GM04504 (cell line): ENCODE measurements at places on chromosomes 2 and 18.

DNA sequence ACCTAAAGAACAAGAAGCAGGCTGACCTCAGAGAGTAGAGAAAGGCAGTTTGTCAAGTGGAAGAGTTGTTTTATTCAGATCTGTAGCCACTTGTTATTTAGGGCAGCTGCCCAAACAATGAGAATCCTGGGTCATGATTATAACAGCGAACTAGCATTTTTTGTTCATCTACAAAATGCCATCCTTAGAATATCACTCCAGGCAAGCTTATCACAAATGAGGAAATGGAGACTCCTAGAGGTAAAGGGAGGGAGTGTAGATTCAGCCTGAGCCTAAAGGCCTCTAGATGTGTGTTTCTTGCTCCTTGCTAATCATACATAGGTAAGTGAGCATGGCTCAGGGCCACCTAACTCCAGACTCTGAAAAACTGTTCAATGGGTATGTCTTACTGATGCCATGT is 126.1 kb downstream of the HNMT start:
- peak; percentile 27 for DNase-seq

- DNase-seq, result no peak
Observed at GRCh38 chr18:65018184-65018583, 732.6 kb upstream of the CDH7 start.

DNA sequence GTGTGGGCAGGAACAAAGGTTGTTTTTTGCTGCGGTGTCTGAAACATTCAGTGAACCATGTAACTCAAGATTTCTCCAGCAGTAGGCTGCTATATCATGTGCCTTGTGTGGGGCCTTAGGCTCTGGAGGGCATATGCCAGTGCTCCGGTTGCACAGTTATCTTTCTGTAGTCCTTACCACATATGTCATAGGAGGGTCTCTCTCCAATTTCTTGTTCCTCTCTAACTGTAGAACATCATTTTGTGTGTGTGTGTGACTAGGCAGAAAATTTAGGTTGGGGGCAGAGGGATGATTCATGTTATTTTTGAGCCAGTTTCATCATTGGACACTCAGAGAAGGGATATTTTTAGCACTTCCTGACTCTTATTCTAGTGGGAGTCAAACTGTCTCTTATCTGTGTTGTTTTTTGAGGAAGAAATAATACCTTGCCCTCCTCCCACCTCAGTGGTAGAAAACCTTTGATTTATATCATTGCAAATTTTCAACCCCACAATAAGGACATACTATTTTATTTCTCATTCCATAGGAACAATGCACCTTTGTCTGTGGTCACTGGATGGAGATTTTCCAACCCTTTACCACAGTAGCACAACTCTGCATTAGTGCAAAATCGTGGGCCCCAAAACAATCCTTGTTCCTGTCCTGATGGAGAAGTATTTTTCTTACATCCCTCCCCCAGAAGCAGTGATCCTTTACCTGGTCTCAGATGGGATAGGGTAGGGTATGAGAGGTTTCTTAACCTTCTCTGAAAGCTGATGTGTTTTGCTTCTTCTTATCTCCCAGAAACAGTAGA is 113.9 kb downstream of the CCDC74A start:
- no peak for DNase-seq

- peak; percentile 68 for DNase-seq
Observed at GRCh38 chr18:54679318-54680149, 88.5 kb downstream of the DYNAP start.
